Fibroblast of lung (primary cell): ENCODE measurements at places on chromosomes 3 and 15. TPM values are rescaled to one million over a fixed set of nuclear protein-coding genes. Genes with fewer than 3 reads are reported as not detected.

Gene LRRC34
- total RNA-seq = 1.8 and 2.0 TPM in 2 replicates

Gene OXTR
- 0.26 and 3.6 TPM in 2 replicates for total RNA-seq

Gene ACAD11
- total RNA-seq = 44.9 and 101 TPM in 2 replicates

Gene PCSK6
- 0.83 and 1.0 TPM in 2 replicates for total RNA-seq

Gene VEPH1
- total RNA-seq = 21.1 and 34.7 TPM in 2 replicates

Gene DUOX1
- not detected in 2 replicates for total RNA-seq

Gene SKOR1
- under 0.01 and 0.17 TPM in 2 replicates for total RNA-seq

Gene DLEC1
- under 0.01 TPM in 2 replicates for total RNA-seq

Gene CPLX3
- not detected in 2 replicates for total RNA-seq

Gene KLHL40
- total RNA-seq = not detected in 2 replicates

Gene LRTM1
- total RNA-seq = not detected in 2 replicates

Gene TGM5
- under 0.01 TPM in 1 of 2 replicates, not detected in the other for total RNA-seq

Gene HRG
- total RNA-seq = not detected in 2 replicates

Gene LSAMP
- total RNA-seq = 4.8 and 9.0 TPM in 2 replicates

Gene DGKG
- 0.51 and 4.8 TPM in 2 replicates for total RNA-seq

Gene RYR3
- total RNA-seq = 0.17 and 0.26 TPM in 2 replicates

Gene NR1I2
- total RNA-seq = under 0.01 TPM in 1 of 2 replicates, not detected in the other

Gene IL5RA
- total RNA-seq = not detected in 2 replicates

Gene POC1A
- total RNA-seq = 3.1 and 17.7 TPM in 2 replicates

Gene SIDT1
- not detected in 2 replicates for total RNA-seq

Gene SPPL2A
- 48.5 and 97.6 TPM in 2 replicates for total RNA-seq

Gene CCR8
- total RNA-seq = not detected in 2 replicates

Gene TNNC1
- total RNA-seq = 0.33 and 0.51 TPM in 2 replicates

Gene STAB1
- under 0.01 TPM in 2 replicates for total RNA-seq

Gene KCNMB2
- total RNA-seq = 0.17 and 0.26 TPM in 2 replicates

Gene MEGF11
- under 0.01 TPM in 1 of 2 replicates, not detected in the other for total RNA-seq
